A549 treated with Mapracorat at 1 μM for 4 hours (cell line): ENCODE measurements at places on chromosomes 7 and 10. TPM values are rescaled to one million over a fixed set of nuclear protein-coding genes. Genes with fewer than 3 reads are reported as not detected.

VIPR2 gene
- not detected in 5 replicates for total RNA-seq

CPED1 gene
- 0.05 TPM in 1 of 5 replicates, not detected in the others for total RNA-seq

AZGP1 gene
- 0.13 TPM in 1 of 5 replicates, not detected in the others for total RNA-seq

LOXL4 gene
- total RNA-seq, result 1.2 to 1.7 TPM (median 1.6 TPM) in 5 replicates

TUBB8 gene
- total RNA-seq, result 0.07 to 0.16 TPM (median 0.09 TPM) in 4 of 5 replicates, not detected in the other

MSS51 gene
- 0.36 to 0.80 TPM (median 0.38 TPM) in 5 replicates for total RNA-seq

CADPS2 gene
- total RNA-seq, result 0.03 to 0.11 TPM (median 0.05 TPM) in 4 of 5 replicates, not detected in the other

NPY4R2 gene
- total RNA-seq, result 12.9 to 28.4 TPM (median 24.8 TPM) in 5 replicates

TOMM7 gene
- 415 to 980 TPM (median 459 TPM) in 5 replicates for total RNA-seq

HHEX gene
- total RNA-seq, result 12.0 to 13.6 TPM (median 12.8 TPM) in 5 replicates
